Cardiac atrium fibroblast (primary cell): ENCODE measurements at places on chromosomes 11 and 22. TPM values are rescaled to one million over a fixed set of nuclear protein-coding genes. Genes with fewer than 3 reads are reported as not detected.

DAGLA gene
- total RNA-seq: 1.3 and 1.8 TPM in 2 replicates

E2F8 gene
- total RNA-seq: 0.32 and 0.36 TPM in 2 replicates

EMID1 gene
- 0.32 and 1.3 TPM in 2 replicates for total RNA-seq

SMCO4 gene
- 3.6 and 4.5 TPM in 2 replicates for total RNA-seq

PAK1 gene
- 11.0 and 18.3 TPM in 2 replicates for total RNA-seq

IRAG1 gene
- 3.1 and 4.0 TPM in 2 replicates for total RNA-seq

CHRDL2 gene
- not detected in 2 replicates for total RNA-seq

GRIK4 gene
- total RNA-seq: not detected in 2 replicates

TEX12 gene
- not detected in 2 replicates for total RNA-seq

CCDC73 gene
- not detected in 2 replicates for total RNA-seq

GGTLC2 gene
- total RNA-seq: not detected in 2 replicates

TESMIN gene
- total RNA-seq: not detected in 2 replicates

XPNPEP3 gene
- total RNA-seq: 6.1 and 7.0 TPM in 2 replicates

CRYAB gene
- 50.5 and 78.7 TPM in 2 replicates for total RNA-seq

PNPLA2 gene
- 27.1 and 29.4 TPM in 2 replicates for total RNA-seq

OR1S2 gene
- total RNA-seq: not detected in 2 replicates

CSNK2A3 gene
- 0.54 and 0.65 TPM in 2 replicates for total RNA-seq

RABL2B gene
- total RNA-seq: 6.3 and 7.1 TPM in 2 replicates

SAA2 gene
- total RNA-seq: 6.8 TPM in 1 of 2 replicates, not detected in the other

TRMT2A gene
- total RNA-seq: 29.3 and 33.0 TPM in 2 replicates

LARGE2 gene
- total RNA-seq: not detected in 2 replicates

MIOX gene
- total RNA-seq: not detected in 2 replicates

CDCA5 gene
- total RNA-seq: 5.8 and 15.9 TPM in 2 replicates

ROBO4 gene
- total RNA-seq: 25.6 and 32.9 TPM in 2 replicates

PTPRCAP gene
- 2.0 TPM in 1 of 2 replicates, not detected in the other for total RNA-seq

RBM7 gene
- 20.4 and 34.7 TPM in 2 replicates for total RNA-seq

OR4D5 gene
- not detected in 2 replicates for total RNA-seq

CARD16 gene
- 29.1 and 44.1 TPM in 2 replicates for total RNA-seq

FREY1 gene
- total RNA-seq: 0.65 TPM in 1 of 2 replicates, not detected in the other

MAP6 gene
- 2.0 and 2.4 TPM in 2 replicates for total RNA-seq

CADM1 gene
- 0.16 and 1.3 TPM in 2 replicates for total RNA-seq

MB gene
- total RNA-seq: not detected in 2 replicates

TRPC6 gene
- 0.36 TPM in 1 of 2 replicates, not detected in the other for total RNA-seq

SHANK2 gene
- total RNA-seq: 0.18 and 0.49 TPM in 2 replicates

GGT5 gene
- 173 and 218 TPM in 2 replicates for total RNA-seq

TST gene
- 49.4 and 56.7 TPM in 2 replicates for total RNA-seq

CXCR5 gene
- not detected in 2 replicates for total RNA-seq

CAT gene
- total RNA-seq: 96.2 and 115 TPM in 2 replicates

CRYBB2 gene
- not detected in 2 replicates for total RNA-seq

KRTAP5-11 gene
- total RNA-seq: not detected in 2 replicates

KDELR3 gene
- total RNA-seq: 183 and 192 TPM in 2 replicates

ACTN3 gene
- total RNA-seq: under 0.01 TPM in 2 replicates

OR51I1 gene
- not detected in 2 replicates for total RNA-seq

TUBA8 gene
- total RNA-seq: 0.72 and 0.97 TPM in 2 replicates
